ENCODE measurements at places on chromosomes 2 and 18.

- H3K4me1 ChIP-seq, result peaks cover 4% of the 10 kb centered on the region
- H3K36me3 ChIP-seq, result peaks cover 48% of the 10 kb centered on the region
- no peaks in the 10 kb centered on the region for H3K27me3 ChIP-seq
- H3K27ac ChIP-seq, result no peak overlapping the region
- H3K4me3 ChIP-seq, result no peak overlapping the region
- DNase-seq, result no peak
These were observed 39.1 kb downstream of the PPIG start for GRCh38 chr2:169623235-169623634.

- no peak overlapping the region for H3K27ac ChIP-seq
- H3K27me3 ChIP-seq, result peaks cover 22% of the 10 kb centered on the region
- no peak for DNase-seq
- no peak overlapping the region for H3K4me3 ChIP-seq
- H3K4me1 ChIP-seq, result no peaks in the 10 kb centered on the region
These were observed 178.7 kb downstream of the ANTXR1 start for GRCh38 chr2:69191634-69192033.

- H3K27ac ChIP-seq, result no peak overlapping the region
- no peaks in the 10 kb centered on the region for H3K36me3 ChIP-seq
- H3K27me3 ChIP-seq, result no peaks in the 10 kb centered on the region
- H3K4me3 ChIP-seq, result no peak overlapping the region
These were observed 46.3 kb downstream of the CABLES1 start for GRCh38 chr18:23181547-23181946.

DNA sequence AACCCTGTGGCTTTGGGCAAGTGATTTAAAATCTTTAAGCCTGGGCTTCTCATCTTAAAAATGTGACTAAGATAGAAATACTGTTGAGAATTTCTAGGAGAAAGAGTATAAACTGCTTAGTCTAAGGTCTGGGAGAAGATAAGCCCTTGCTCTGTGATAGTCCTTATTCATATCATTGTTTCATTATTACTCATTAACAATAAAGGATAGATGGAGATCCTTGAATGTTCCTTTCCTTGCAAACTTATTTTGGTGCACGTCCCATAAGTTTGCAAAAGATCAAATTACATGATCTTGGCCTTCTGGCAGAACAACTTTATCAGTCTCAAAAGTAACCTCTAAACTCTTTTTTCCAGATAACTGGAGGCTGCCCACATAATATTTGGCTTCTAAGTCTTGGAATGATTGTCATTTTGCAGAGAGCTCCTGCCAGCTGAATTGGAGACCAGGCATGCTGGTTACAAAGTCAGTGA lies 138.3 kb downstream of the FAM124B start:
- H3K4me3 ChIP-seq, result no peak overlapping the region
- no peak for DNase-seq
- H3K27ac ChIP-seq, result no peak overlapping the region
- H3K4me1 ChIP-seq, result peaks cover 4% of the 10 kb centered on the region
- no peaks in the 10 kb centered on the region for H3K36me3 ChIP-seq
- peaks cover 14% of the 10 kb centered on the region for H3K27me3 ChIP-seq

- H3K36me3 ChIP-seq, result no peaks in the 10 kb centered on the region
- H3K4me3 ChIP-seq, result no peak overlapping the region
- peaks cover 4% of the 10 kb centered on the region for H3K27me3 ChIP-seq
- H3K27ac ChIP-seq, result no peak overlapping the region
- no peak for DNase-seq
- no peaks in the 10 kb centered on the region for H3K4me1 ChIP-seq
These were observed 48.6 kb upstream of the MSTN start for GRCh38 chr2:190111166-190111565.

GRCh38 chr2:241298673-241299072 lies 16.8 kb downstream of the HDLBP start:
- peak overlapping the region; percentile 86 for H3K27ac ChIP-seq
- no peaks in the 10 kb centered on the region for H3K27me3 ChIP-seq
- peaks cover 45% of the 10 kb centered on the region for H3K4me1 ChIP-seq
- peaks cover 10% of the 10 kb centered on the region for H3K36me3 ChIP-seq
- peak overlapping the region; percentile 60 for H3K4me3 ChIP-seq

- H3K4me3 ChIP-seq, result no peak overlapping the region
- DNase-seq, result no peak
- H3K36me3 ChIP-seq, result no peaks in the 10 kb centered on the region
- H3K27me3 ChIP-seq, result peaks cover 4% of the 10 kb centered on the region
- no peak overlapping the region for H3K27ac ChIP-seq
These were observed 42.6 kb downstream of the NEB start for GRCh38 chr2:151691631-151692030.

- no peaks in the 10 kb centered on the region for H3K4me1 ChIP-seq
- no peak for DNase-seq
These were observed 141.8 kb upstream of the KLHL29 start for GRCh38 chr2:23243073-23243659.

DNA sequence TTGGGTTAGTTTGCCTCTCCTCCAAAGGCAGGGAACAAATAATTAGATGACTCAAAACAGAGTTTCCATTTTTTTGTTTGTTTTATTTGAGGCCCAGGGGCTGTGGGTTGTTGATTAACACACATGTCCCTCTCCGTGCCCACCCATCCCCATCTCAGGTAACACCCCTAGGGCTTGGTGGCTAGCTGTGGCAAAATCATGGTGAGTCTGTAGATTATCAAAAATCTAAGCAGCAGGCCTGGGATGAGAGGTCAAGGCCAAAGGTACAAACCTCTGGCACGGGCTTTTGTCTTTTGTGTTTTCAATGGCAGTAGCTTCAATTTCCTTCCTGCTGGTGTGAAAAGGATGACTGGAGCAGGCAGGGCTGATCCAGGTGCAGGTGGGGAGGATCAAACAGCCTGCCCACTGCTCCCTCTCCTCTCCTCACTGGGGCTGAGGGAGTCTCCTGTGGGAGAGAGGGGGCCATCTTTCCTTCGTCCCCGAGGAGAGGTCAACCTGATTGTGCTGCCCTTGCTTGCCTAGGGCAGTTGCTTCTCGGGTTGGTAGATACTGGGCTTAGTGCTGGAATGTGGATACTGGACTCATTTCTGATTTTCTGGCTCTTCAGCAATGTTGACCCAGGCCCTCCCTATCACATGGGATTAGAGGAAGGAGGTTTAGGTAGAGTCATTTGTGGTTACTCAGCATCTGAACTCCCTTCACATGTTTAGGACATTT lies 31.9 kb upstream of the EML4 start:
- H3K27me3 ChIP-seq, result no peaks in the 10 kb centered on the region
- H3K36me3 ChIP-seq, result peaks cover 6% of the 10 kb centered on the region
- peaks cover 80% of the 10 kb centered on the region for H3K4me1 ChIP-seq
- peak overlapping the region; percentile 50 for H3K27ac ChIP-seq
- H3K4me3 ChIP-seq, result no peak overlapping the region

DNA sequence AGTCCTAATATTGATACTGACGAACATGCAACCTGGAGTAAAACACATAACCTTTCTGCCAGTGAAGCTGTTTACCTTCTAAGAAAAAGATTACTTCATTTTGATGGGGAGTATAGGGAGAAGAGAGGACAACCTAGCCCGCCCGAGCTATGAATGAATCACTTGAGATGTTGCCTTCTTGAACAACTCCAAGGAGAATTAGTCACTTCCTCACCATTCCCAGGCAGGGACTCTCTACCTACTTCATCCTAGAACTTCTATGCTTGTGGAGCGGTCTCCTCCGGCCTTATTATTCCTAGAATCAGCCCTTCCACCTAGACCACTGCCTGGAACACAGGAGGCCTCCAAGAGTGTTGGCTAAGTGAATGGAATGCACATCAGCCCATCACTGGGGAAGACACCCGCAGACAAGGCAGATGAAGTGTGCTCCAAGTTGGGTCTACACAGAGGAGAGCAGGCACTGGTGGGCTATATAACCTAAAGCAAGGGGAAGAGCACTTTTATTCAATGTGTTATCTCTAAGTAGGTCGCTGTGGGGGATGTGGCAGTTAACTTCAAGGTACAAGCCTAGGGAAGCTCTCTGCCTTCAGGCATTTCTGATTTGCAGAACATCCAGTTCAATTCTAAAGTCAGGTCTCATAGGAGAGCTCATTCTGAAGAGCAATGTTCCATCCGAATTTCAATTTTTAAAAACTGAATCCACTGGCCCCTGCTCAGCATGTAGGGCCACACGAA lies 57.4 kb downstream of the STK39 start:
- no peak for DNase-seq
- H3K4me3 ChIP-seq, result no peak overlapping the region
- H3K4me1 ChIP-seq, result peaks cover 52% of the 10 kb centered on the region
- H3K27me3 ChIP-seq, result no peaks in the 10 kb centered on the region
- peaks cover 4% of the 10 kb centered on the region for H3K36me3 ChIP-seq
- H3K27ac ChIP-seq, result no peak overlapping the region

DNA sequence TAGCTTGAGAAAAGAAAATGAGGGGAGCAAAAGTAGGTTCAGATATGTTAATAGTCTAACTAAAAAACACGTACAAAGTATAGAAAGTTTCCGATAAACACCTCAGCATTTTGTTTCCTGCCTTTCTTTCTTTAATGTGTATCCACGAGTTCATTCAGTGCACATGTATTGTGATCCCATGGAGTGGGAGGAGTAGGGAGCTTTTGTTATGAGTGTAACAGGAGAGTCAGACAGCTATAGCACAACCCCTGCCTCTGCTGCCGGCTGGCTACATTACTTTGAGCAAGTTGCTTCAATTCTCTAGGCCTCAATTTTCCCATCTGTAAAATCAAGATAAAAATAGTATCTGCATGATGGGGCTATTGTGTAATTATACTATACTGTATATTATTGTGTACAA lies 249.2 kb upstream of the FIGN start:
- no peak overlapping the region for H3K4me3 ChIP-seq
- H3K27ac ChIP-seq, result no peak overlapping the region
- H3K4me1 ChIP-seq, result no peaks in the 10 kb centered on the region

GRCh38 chr2:46493971-46494250 lies 14.5 kb downstream of the TMEM247 start:
- H3K36me3 ChIP-seq, result no peaks in the 10 kb centered on the region
- no peak overlapping the region for H3K27ac ChIP-seq
- H3K4me1 ChIP-seq, result peaks cover 1% of the 10 kb centered on the region
- H3K27me3 ChIP-seq, result peaks cover 12% of the 10 kb centered on the region
- no peak for DNase-seq
- no peak overlapping the region for H3K4me3 ChIP-seq

All from activated CD4-positive, alpha-beta T cell treated with anti-CD3 and anti-CD28 coated beads, Interleukin-2, amount 10 ng/mL, durations not matched to agents 7 days and 5 days (primary cell).